ENCODE measurements at places on chromosomes 5 and 9.

GRCh38 chr9:127730799-127731410 lies 4.2 kb downstream of the TOR2A start:
- no peak for DNase-seq

DNA sequence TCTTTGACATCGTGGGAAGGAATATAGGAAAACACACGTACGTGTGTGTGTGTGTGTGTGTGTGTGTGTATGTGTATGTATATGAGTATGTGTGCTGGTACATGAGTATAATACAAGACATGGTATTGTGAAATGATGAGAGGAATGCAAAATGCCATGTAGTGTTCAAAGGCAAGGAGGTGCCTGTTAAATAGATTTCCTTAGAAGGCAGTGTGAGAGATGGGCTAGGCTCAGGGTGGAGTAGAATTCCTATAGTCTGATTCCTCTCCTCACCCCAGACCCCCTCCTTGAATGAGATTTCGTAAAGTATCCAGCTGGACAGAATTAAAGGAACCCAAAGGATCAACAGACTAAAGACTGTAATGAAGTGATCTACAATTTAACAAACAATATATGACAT lies 11.1 kb downstream of the GPR21 start:
- DNase-seq = no peak

DNA sequence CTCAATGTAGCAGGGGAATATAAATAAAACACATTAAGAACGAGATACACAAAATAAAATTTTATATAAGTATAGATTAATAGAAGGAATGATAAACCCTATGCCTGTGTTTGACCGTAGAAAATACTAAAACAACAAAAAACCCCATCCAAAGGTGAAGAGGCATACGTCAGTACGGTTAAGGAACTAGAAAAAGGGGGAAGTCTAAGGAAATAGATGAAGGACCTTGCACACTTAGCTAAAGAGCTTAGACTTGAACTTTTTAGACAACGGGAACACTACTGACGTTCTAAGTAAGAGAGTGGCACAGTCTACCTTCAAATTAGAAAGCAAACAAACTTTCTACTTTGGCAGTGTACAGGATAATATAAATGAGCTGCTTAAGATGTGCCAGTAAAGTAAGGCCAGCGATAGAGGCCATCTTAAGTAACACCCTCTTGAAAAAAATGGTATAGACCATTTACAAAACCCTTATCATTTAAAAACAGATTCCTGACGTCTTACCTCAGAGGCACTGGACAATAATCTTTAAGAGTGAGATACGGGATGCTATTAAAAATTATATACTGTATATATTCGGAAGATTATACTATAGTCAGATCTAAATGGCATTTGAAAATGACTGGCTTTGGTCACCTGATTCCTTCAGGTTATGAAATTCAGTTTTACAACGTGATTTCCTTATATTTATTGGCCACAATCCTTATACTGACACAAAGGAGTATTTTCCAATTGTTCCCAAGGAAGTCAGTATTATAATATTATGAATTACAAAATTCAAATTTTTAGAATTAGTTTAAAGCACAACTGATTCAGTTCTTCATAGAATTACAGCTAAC lies 8.5 kb downstream of the PANK3 start:
- DNase-seq = no peak

- DNase-seq = no peak
These were observed 3.6 kb downstream of the B4GALT1 start for GRCh38 chr9:33163433-33164137.

- DNase-seq = no peak
These were observed 330.9 kb downstream of the DNAH5 start for GRCh38 chr5:13613621-13614020.

- DNase-seq = no peak
These were observed 286.8 kb downstream of the ARHGAP26 start for GRCh38 chr5:143056792-143057579.

DNA sequence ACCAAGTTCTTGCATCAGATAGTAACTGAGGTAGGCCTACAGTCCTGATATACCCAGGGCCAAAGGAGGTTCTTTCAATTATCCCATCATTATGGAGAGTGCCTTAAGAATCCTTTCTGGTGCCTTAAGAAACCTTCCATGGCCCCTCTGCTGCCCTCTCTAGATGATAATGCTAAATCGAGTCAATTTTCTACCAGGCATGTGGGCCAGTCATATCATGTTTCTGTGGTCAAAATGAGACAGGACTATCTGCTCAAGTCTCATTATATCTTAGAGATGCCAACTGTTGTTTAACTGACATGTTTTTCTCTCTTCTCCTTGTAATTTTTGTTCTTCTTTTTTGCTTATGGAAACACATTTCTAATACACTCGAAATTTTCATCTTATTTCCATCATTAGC lies 127.6 kb downstream of the EDIL3 start:
- DNase-seq = no peak

- no peak for DNase-seq
These were observed 49.6 kb downstream of the KCNN2 start for GRCh38 chr5:114411380-114411931.
